ENCODE measurements at places on chromosomes 5 and 9.

GRCh38 chr9:134917431-134918373, at the start of gene FCN1:
Gene FCN1 (minus strand): TSS chr9:134917912. CDS start chr9:134917871, 41 bp downstream.
- no peak for DNase-seq

DNA sequence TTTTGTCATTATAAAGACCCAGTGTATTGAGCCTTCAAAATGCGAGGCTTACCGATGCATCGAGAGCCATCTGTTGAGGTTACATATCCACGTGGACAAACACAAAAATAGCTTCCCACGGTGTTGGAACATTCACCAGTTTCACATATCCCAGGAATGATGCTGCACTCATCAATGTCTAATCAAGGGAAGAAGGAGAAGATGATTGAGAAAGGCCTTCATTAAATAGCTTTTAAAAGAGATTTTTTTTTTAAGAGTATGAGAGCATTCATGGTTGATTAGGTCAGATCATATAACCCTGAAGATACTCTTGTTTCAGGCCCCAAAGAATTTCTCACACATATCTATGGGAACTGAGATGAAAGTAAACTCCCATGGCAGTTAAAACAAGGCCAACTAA, 129.4 kb downstream of the FBN2 start:
- DNase-seq = no peak

GRCh38 chr5:73955271-73955846, 329.4 kb downstream of the ARHGEF28 start:
- DNase-seq = no peak

- no peak for DNase-seq
These were observed 10.5 kb upstream of the ENTREP1 start for GRCh38 chr9:69314547-69314946.

GRCh38 chr5:36494841-36495601, 111.4 kb upstream of the SLC1A3 start:
- DNase-seq = no peak

GRCh38 chr5:64509828-64510227, 4.0 kb downstream of the RGS7BP start:
- DNase-seq = no peak

GRCh38 chr5:6347673-6348072, 30.7 kb downstream of the MED10 start:
- no peak for DNase-seq

DNA sequence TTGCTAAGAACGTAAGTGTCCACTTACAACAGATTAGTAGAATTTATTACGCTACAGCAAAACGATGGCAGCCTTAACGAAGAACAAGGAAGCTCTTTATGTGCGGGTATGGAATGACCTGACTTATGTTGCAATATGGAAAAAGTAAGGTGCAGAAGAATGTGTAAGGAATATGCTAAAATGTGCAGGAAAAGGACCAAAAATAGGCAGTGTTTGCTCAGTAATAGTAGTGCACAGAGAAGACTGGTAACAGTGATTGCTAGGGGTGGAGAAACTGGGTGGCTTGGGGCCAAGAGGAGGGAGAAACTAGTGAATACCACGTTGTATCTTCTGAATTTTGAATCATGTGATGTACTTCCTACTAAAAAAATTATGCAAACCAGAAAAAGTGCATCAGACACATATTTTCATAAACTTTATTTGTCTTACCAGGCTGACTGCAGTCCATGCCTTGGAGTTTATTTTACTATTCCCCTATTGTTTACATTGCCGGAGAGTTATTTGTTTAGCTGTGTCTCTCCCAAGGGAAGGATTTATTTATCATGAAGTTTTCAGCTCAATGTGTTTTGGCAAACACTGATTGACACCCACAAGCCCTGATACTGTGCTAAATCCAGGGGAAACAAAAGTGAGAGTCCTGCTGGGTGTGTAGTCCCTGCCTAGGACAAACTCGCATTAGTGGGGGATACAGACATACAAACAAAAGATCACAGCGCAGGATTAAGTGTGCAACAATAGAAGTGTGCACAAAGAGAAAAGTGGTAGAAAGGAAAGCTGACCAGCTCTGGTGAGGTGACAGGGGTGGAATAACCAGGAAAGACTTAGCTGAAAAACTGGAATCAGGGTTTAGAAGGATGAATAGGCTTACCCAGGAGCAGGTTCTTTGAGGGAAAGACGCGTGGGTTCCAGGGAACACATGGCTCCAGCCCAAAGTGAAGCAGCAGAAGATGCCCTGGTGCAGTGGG, 34.0 kb upstream of the ZNF484 start:
- no peak for DNase-seq

GRCh38 chr5:145587710-145588109, 247.4 kb downstream of the PRELID2 start:
- DNase-seq = no peak

Data from stimulated activated CD4-positive, alpha-beta T cell treated with anti-CD3 and anti-CD28 coated beads, TNF-alpha, amount 100 ng/mL, for 24 hours (primary cell).